HAP-1 (cell line): ENCODE measurements at places on chromosomes 4 and X.

DNA sequence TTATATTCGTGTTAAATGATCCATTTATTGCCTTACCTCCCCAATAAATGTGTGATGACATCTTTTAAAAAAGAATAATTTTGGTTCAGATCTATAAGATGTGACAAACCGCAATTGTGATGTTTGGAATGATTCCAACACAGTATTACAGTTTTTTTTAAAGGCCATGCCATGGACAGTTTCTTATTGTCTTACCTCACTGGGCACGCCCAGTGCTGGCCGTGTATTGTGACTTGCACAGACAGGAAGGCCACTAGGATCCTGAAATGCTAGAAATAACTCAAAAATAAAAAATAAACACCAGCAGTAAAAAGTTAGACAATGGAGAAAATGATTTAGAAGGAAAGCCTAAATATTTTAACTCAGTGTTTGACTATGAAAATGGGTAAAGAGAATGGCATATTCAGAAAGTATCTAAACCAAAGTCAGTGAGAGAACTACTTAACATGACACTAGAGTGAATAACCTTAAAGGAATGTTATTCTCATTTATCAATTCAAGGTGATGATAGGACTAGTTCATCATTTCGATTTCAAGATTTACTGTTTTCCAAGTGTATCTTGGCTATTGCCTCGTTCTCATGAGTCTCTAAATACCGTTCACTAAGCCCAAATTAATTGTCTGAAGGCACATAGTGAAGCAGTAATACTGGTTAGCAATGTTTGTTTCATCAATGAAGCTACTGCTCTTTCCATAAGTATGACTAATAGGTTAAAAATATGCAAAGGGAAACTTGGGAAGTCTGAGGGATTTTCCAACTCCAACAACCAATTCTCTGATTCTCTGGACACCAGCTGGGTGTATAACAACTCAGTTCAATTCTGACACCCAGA, 46.1 kb upstream of the VEGFC start:
- no peak for DNase-seq

DNA sequence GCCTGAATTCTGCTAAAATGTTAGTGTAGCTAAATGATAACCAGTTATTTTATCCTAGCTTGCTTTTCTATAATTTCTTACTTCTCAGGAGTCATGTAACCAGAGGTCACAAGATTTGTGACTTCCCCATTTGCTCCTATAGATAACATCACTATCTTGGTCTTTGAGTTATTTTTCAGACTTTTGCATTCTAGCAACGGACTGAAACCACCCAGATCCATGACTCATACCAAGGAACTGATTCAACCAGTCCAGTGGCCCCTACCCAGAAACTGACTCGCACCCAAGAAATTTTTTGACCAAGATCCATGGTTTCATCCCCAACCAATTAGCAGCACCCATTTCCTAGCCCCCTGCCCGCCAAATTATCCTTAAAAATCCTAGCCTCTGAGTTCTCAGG, 50.0 kb downstream of the IQCM start:
- DNase-seq, result no peak

DNA sequence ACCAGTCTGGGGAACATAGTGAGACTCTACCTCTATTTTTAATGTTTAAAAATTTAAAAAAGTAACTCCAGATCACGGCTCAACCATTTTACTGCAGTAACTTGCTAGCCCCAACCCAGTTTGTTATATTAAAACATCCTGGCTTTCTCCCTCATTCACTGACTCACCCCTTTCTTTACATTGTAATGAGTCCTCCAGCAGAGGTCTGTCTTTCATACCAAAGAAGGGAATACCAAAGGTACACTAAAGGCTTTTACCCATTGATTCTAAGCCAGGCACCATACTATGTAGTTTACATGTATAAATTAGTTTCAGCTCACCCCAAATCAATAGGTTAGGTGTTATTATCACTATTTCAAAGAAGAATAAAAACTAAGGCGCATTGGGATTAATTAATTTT, 286.9 kb downstream of the PACRGL start:
- no peak for DNase-seq

DNA sequence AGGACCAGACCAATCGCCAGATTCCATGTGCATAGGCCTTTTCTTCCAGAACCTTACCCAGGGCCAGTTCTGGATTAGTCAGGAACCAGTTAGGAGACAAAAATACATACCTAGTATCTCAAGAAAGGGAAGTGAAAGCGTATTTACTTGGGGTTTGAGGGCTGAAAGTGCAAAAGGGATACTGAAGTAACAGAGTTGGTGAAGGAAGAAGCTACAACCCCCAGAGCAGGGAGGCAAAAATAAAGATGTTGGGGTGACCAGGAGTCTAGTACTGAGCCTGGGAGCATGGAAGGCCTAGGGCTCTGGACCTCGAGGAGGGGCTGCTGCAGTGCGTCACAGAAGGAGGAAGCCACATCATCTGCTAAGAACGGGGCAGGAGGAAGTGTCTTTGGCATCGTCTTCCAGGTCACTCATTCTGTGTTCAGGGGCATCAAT, 38.3 kb downstream of the TKTL1 start:
- no peak for DNase-seq

DNA sequence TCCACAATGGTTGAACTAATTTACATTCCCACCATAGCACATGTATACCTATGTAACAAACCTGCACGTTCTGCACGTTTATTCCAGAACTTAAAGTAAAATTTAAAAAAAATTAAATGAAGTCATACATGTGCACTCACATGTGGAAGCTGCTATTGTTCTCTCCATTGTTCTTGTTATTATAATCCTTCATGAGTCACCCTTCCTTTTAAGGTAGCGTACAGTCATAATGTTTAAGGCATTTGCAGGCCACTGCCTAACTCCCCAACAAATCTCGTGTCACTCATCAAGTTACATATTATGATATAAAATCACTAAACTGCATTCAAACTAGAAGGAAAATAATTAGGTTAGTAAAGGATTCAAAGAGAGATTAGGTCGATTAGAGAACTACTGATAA, 63.6 kb downstream of the SLC7A11 start:
- DNase-seq, result no peak

- no peak for DNase-seq
Measured at GRCh38 chr4:139977838-139978609, 176.0 kb downstream of the MAML3 start.

- DNase-seq, result no peak
Measured at GRCh38 chr4:189656641-189657040, 284.0 kb upstream of the FRG1 start.

DNA sequence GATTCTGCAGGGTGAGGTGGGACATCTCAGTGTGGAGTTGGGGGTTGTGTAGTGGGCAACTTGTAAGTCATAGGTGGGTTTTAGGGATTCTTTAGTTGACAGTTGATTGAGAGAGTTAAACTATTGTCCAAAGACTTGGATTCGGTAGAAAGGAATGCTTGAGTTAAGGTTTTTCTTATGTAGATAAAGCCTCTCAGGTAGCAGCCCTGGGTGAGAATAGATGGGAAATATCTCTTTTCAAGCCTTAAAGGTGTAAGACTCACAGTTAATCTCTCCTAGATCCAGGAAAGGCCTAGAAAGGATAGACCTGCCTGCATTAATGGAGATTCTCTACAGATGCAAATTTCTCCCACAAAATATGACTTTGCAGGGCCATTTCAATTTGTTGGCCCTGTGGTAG, 108.4 kb downstream of the ARSJ start:
- no peak for DNase-seq

DNA sequence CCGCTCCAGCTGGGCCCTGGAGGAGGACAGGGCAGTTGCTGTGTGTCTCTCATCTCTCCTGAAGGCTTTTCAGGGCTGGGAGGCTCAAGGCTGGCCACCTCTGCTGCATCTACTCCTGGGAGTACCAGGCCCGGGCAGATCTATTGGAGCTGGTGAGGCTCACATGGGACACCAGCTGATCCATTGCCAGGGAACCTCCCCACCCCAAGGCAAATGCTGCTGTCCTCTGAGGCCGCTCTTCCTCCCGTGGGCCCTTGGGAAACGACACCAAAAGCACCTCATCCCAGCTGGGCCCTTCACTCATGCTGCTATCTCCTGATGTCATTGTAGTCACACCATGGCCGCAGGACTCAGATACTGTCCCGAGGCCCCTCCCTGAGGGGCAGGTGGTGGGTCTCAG, 3.6 kb downstream of the UBL4A start:
- no peak for DNase-seq

DNA sequence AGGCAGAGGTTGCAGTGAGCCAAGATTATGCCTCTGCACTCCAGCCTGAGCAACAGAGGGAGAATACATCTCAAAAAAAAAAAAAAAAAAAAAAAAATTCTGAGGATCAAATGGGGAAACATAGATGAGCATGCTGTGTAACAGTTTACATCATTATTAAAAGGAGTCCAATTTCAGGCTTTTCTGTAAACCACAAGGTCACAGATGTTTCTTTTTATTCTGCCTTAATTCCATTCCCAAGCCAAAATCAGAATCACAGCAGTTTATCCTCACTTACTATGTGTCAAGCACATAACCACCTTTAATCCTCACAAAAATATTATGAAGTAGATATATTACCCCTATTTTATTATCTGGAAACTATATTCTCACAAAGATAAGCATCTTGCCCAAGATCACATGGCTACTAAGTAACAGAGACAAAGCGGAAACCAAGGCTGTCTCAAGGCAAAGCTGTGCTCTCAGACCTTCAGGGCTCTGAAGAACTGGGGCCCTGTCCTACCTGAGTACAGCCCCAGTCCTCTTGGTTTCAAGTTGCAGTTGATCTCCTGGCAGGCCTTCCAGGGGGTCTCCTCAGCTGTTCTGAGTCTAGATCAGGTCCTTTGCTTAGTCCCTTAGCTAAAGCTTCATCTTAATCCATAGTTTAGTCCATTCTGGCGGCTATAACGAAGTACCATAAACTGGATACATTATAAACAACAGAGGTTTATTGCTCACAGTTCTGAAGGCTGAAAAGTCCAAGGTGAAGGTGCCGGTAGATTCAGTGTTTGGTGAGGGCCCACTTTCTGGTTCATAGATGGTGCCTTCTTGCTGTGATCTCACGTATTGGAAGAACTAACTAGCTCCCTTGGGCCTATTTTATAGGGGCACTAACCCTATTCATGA, 141.3 kb downstream of the PALLD start:
- DNase-seq, result no peak

- no peak for DNase-seq
Measured at GRCh38 chr4:129355031-129355430, 259.1 kb downstream of the C4orf33 start.

GRCh38 chrX:47030339-47030738, 47.9 kb upstream of the RGN start:
- peak; percentile 67 for DNase-seq

DNA sequence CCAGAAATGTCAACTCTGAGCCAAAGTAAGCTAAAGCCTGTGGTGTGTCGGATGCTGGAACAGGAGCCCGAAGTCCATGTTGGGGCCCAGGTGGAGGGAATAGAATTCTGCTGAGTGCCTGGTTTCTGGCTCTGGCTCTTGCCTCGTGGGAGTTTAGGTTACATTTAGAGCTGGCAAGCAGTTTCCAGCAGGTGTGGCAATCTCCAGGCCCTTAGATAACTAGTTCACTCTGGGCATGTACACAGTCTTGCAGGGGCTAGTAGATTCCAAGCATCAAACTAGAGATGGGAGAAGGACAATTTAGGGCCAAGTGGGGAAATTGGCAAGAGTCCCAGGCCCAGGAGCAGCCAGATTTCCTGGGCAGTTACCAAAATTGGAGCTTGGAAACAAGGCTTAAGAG, 56.3 kb upstream of the STOX2 start:
- no peak for DNase-seq

DNA sequence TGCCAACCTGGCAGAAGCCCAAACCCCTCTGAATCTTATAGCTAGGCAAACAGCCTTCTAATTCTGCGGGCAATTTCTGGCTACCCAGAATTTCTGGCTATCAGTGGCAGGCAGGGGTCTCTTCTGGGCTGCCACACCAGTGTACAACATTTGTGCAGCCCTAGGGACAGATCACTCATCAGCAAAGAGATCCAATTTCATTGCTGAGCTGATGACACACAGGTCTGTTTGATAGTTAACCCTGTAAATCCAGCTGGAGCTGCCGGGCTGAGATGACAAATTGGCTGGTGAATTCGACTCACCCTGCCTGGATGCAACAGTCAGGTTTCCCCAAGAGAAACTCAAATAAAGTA, 2.4 kb downstream of the MID1 start:
- DNase-seq, result no peak

- no peak for DNase-seq
Measured at GRCh38 chrX:123303429-123303828, 119.4 kb downstream of the GRIA3 start.

- DNase-seq, result peak; percentile 74
Measured at GRCh38 chrX:23317799-23318724, 16.6 kb upstream of the PTCHD1 start.

- no peak for DNase-seq
Measured at GRCh38 chrX:103556963-103557612, 28.2 kb upstream of the TCEAL4 start.

DNA sequence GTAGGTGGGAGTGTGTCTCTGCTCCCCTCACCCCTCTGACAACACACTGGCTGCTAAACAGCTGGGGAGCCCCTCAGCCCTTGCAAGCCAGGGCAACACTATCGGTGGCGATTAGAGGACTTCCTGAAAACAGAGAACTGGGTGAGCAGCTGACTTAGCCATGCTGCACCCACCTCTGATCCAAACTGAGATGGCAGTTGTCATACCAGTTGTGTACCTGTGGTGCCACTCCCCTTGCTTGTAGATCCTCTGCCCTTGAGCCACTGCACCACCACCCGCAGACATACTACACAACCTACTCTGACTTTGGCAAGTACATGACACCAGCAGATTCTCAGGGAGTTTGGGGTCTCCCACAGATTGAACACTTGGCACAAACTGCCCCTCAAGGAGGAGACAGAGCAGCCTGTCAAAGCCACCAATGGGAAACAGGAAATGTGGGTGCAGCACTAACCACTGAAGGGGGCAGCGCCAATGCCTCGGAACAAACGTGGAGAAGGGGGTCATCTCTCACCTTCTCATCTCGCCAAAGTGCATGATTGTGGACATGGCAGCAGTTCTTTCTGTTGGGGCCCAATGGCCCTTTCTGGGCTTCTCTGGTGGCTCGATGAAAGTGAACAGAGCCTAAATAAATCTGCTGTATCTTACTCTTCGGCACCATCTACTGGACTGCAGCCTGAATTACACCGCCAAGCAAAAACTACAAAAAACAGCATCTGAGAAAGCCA, 119.8 kb downstream of the NEK1 start:
- DNase-seq, result peak; percentile 51

DNA sequence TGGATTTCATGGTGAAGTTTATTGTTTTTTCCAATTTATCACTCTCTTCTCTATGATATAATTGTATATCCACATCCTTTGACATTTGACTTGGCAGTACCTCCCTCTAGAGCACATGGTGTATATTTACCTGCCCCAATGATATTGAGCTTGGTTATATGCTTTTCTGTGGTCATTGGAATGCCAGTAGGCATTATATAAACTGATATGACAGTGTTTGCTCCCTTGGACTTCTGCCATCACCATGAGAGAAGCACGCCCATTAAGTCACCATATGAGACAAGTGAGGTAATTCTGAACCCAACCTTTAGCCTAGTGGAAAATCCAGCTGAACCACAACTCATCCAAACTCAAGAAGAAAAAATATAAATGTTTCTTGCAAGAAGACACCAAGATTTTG, 2761.5 kb downstream of the ARAP2 start:
- no peak for DNase-seq

GRCh38 chrX:24148535-24149350, 786 bp upstream of the ZFX start:
- peak; percentile 45 for DNase-seq
